ENCODE measurements at places on chromosomes 2 and 18.

DNA sequence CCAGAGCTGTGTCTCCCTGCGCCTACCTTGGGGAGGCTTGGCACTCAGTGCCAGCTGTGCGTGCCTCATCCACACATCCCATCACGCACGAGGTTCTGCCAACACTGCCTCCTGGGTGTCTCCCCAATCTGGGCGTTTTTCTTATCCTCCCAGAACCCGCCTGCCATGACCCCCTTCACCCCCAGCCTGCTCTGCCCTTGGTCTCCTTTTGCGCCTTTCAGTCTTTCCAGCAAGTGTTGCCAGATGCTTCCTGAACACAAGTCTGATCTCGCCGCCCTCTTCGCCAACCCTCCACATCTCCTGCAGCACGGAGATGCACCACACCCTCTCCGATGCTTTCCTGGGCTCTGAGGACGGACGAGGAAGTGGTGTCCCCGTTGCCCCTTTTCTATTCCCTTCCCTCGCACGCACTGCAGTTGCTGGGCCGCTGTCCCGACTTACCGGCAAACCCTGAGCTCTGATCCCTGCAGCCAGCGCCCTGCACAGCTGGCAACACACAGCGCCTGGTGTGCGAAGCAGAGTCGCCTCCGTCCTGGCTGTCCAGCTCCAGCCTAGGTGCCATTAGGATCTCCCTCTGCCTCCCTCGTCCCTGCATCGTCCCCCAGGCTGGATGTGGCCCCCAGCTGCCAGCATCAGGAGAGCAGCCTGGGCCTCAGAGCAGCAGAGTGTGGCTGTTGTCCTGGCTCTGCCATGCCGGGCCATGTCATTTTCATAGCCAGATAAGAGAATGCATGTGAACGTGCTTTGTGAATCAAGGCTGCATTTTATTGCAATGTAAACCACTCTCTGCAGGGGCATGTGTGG lies 22.6 kb upstream of the ALLC start:
- no peak for DNase-seq

- DNase-seq, result no peak
These were observed 728 bp downstream of the NAPG start for GRCh38 chr18:10526561-10526949.

DNA sequence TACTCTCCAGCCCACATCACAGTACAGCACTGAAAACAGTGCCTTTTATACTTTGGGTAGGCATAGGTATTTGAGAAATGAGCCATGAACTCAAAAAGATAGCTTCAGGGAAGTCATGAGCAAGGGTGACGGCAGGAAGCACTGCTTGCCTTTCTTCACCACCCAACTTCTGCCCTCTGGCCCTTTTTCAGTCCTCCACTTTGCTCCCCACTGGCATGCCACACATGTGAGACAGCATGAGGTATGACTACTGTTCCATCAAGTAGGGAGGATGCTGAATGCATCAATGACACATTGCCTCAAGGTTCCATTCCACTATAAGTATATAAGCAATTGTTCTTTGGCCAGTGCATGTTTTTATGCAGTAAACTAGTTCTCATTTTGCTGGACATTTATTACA lies 373.0 kb downstream of the NRXN1 start:
- no peak for DNase-seq

- no peak for DNase-seq
These were observed 437.4 kb upstream of the MC4R start for GRCh38 chr18:60809937-60810336.

DNA sequence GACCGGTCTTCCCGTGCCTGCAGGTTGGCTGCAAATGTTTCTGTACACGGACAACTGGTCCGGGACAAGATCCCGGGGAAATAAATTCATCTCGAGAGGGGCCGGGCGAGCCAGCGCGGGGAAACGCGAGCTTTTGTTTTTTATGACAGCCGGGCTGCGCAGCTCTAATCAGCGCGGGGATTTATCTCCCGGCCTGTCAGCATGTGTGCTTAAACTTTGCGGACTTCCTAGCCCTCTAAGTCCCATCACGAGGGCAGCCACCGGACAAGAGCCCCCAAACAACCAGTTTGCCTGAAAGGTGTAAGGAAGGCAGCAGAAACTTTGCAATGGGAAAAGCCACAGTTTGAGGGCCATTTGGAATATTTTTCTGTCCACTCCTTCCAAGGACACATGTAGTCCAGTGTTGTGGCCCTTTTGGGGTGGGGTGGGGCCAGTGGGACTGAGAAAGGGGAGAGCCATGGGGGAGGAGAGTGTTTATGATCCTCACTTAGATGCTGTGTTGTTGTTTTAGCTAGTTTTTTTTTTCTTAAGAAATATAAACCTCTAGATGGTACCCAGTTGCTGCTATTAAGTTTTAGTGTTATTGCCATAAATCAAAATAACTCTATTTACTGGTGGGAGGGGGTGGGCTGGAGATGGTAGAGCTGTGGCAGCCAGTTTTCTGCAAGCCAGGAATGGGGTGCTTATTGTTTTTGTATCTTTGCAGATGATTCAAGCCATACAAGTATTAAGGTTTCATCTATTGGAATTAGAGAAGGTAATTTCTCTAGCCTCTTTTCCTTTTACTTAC lies 6.0 kb downstream of the MEIS1 start:
- DNase-seq, result peak; percentile 64

GRCh38 chr18:12315490-12315889 lies 7.4 kb downstream of the TUBB6 start:
- DNase-seq, result no peak

DNA sequence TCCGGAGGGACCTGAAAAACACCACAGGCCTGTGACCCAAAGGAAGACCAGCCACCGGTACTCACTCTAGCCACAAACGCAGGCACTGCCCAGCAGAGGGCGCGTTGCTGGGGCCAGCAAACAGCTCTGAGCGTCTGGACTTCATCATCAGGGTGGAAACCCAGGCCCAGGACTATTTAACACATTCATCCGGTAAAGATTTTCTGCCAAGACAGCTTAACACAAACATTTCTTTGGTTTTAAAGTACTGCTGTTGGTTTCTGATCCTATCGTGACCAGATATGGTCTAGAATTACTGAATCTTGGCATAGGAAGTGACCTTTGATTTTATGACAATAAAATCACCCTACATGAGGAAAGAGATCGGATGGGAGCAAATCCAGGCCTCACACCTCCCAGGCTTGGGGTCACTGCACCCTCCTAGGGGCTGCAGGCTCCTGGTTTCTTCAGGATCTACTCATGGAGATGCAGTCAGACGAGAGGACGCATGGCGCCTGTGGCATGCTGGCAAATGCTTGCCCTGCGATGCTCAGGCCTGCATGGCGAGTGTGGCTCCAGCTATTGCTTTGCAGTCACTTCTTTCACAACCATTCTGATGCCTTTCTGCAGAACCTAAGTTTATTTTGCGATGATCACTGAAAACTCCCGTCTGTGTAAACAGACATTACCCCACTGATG lies 130.4 kb downstream of the COL4A4 start:
- DNase-seq, result peak; percentile 36

- no peak for DNase-seq
These were observed 48.8 kb downstream of the THNSL2 start for GRCh38 chr2:88218981-88219380.

DNA sequence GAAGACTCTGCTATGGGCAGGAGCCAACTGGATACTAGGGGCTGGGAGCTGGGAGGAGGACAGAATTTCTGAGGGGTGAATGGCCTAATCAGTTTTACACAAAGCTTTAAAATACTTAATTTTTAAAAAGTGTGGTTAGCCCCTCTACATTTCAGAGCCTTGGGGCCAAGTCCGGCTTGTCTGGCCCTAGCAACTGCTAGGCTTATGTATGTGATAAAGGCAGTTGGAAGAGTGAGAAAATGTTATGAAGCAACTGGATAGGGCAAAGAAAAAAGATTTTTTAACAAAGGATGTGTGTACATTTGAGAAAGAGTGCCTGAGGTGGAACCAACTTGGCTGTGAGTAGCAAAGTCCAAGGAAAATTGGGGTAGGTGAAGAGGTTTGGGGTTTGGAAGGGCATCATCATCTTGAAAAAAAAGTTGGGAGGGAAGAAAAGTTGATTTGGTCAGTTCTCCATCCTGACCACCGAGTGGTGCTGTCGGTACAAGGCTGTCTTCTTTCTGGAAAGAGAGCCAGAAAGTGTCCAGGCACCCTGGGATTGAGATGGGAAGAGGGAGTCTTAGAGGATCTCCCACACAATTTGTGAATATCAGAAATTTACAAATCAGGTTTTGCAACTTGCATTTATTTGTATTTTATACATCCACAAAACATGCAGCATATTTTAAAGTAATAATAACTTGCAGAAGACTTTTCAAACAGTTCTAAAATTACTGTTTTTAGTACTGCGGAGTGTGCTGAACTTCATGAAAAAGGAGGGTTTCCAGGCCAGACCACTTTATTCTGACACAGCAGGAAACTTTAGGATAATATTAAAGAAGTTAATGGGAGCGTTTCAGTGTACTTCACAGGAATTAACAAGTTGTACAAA lies 10.5 kb upstream of the CDK15 start:
- DNase-seq, result peak; percentile 70

DNA sequence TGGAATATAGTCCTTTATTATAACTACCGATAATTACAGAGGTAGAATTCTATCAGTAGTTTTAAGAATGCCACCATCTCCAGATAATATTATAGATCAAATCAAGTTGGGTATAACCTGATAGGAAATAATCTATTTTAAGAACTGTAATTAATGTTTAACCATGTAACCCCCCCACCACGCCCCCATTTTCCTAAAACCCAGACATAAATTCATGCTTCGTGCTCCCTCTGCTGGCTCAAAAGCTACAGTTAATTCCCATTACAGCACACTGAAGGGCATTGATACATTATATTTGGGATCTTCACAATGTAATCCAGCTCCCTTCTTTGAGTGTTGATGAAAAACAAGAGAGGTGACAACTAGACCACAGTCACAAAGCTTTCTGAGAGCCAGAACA lies 228.0 kb upstream of the SMAD7 start:
- DNase-seq, result no peak

DNA sequence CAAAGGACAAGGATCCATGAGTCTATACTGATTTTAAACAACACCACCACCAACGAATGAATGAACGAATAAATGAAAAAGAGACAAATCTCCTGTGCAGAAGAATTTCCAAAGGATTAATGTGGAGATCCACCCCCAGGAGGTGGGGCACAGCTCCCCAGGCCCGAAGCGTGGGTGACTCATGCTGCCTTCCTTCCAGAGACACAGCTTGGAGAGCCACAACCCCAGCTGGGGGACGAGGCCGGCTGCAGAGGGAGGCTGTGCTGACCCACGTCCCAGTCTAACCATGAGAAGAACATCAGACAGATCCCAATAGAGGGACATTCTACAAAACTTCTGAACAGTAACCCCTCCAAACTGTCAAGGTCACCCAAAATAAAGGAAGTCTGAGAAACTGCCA lies 557.3 kb upstream of the SALL3 start:
- DNase-seq, result no peak

DNA sequence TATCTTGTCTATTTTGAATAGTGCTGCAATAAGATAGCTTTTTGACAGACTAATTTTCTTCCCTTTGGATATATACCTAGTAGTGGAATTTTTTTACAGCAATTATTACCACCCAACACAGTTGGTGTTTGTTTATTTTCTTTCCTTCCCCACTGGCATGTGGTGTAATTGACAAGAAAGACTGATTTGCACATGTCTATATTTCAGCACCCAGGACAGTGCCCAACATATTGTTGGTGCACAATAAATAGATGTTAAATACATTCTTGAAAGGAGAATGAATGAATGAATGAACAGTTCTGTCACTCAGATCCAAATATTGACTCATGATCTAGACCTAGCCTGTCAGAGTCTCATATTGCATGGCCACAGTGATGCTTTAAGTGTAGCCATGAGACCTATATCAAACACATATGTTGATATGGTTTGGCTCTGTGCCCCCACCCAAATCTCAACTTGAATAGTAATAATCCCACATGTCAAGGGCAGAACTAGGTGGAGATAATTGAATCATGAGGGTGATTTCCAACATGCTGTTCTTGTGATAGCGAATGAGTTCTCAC lies 538.2 kb downstream of the NYAP2 start:
- DNase-seq, result no peak

- no peak for DNase-seq
These were observed 31.9 kb upstream of the C1GALT1C1L start for GRCh38 chr2:43708178-43708577.

DNA sequence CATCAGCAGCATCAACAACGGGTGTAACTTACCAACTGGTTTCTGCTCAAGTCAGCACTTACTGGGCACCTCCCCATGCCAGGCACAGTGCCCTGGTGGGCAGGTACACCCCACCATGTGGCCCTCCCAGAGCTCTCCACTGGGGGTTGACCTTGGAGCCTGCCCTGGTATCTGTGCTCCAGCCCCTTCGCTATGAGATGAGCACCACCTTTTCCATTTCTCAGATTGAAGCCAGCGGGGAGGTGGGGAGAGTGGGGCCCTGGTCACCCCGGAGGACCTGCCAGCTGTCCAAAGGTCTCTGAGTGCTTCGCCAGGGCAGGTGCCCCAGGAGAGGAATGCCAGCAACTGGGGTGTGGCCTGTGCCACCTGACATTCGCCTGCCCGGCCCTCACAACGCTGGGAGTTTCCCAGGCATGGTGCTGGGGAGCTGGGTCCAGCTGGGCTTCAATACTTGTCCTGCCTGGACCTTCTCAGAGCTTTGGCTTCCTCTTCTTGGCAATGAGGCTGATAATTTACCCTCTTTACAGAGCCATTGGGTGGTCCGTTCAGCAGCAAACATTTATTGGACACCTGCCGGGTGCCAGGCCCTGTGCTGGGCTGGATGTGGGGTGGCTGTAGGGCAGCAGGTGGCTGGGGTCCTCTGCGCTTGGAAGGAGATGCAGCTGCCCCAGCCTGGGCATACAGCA lies 5.9 kb upstream of the ZAP70 start:
- no peak for DNase-seq

DNA sequence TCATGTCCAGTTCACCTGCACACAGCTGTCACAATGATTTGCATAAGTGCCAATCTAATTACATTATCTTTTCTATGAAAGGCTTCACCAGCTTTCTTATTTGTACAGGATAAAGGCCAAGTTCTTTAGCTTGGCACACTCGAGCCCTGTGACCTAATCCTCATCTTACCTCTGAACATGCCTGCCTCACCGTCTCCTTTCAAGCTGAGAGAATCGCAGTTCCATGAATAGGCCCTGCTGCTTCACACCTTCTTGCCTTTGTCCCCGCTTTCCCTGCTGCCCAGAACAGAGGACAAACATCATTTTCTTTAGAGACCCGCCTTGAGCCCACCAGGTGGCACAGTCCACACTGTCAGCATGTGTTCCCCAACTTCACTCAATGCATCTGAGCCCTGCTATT lies 1094.7 kb downstream of the BCL11A start:
- no peak for DNase-seq

DNA sequence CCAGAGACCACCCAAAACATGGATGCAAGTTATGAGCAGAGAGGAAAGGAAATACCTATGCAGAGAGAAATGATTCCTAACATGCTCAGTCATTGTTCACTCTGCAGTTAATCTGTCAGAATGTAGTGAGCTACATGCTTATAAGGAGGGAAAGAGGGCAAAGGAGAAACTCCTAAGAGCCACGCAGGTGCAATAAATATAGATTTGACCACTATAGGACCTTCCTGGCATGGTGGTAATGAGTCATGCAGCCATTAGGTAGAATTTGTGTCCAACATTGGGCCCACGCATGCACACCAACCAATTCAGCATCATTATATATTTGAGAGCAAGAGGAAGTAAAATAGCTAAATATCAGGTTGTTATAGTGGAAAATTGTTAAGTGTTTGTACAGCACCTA lies 699.9 kb downstream of the DSC3 start:
- no peak for DNase-seq

GRCh38 chr2:227703280-227703732 lies 14.5 kb downstream of the SLC19A3 start:
- peak; percentile 39 for DNase-seq
